Sigmoid colon (tissue), 7 donors: ENCODE measurements at places on chromosomes 2 and 18.

DNA sequence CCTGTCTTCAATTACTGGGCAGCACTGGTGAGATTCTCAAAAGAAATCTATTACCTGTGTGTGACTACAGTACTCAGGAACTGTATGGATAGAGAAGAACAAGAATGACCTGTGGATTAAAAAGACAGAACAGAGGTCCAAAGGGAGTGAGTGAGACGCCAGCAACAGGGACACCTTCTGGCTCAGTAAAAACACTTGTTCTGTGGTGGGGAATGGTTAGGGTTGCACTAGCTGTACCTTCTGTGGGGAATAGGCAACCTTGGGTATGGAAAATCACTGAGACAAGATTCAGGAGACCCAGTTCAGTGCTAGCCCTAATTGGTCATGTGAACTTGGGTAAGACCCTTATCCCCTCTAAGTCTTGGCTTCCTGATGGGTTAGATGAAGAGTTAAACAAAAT, 986.0 kb downstream of the TSN start:
- no peak for DNase-seq

DNA sequence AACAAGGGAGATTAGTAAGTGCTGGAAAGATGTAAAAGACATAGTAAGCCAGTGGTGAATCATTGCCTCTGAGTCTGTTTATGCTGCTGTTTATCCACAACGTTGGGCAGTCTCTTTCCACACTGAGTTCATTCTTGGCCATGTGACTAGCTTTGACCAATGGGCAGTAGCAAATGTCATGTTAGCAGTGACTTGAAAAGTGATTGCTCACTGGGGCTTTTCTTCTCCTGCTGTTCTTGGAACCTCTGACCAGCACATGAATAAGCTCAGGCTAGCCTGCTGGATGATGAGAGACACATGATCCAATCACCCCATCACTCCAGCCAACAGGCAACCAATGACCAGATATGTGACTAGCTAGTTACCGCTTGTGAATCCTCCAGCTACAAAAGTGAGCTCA, 360.4 kb downstream of the SLC4A3 start:
- DNase-seq, result no peak

GRCh38 chr18:22838639-22839277, 94.4 kb upstream of the RBBP8 start:
- DNase-seq, result no peak

DNA sequence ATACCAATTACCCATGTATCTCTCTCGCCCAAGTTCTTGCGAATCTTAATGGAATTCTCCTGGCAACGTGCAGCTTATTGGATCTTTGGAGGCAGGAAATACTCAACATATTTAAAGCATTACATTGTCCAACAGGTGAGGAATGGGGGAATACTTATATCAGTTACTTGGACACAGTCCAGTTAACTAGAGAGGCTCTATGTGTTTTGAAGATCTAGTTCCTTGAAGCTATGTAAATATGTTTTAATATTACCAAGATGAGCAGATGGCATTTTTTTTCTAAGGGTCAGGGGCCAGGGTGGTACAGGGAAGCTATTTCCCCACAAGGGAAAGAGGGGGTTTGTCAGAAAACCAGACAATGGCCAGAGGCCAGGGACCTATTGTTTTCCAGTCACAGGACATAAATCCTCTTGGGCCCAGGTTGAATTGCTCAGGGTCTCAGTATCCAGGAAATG, 26.8 kb upstream of the MC5R start:
- no peak for DNase-seq

- no peak for DNase-seq
Measured at GRCh38 chr18:47387864-47388263, 136.4 kb upstream of the SKOR2 start.

- no peak for DNase-seq
Measured at GRCh38 chr18:11167778-11168177, 18.4 kb upstream of the PIEZO2 start.

DNA sequence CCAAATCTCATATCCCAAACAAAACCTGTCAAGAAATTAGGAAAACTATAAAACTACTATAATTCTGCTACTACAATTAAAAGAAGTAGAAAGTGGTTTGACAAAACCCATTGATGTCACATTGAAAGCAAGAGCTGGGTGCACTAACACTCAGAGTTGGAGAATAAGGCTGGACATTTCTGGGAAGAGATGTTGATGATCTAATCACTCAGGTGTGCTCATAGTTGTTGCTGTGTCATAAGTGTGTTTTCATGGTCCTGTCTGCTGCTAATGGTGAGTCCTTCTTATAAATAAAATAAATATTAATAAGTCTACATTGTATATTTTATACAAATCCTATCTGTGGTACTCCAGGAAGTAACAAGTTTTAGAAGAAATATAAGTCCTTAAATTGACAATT, 168.2 kb upstream of the LRP1B start:
- no peak for DNase-seq

GRCh38 chr2:177352441-177353186, 40.0 kb upstream of the AGPS start:
- DNase-seq, result no peak

GRCh38 chr2:237673130-237674001, 46.0 kb downstream of the LRRFIP1 start:
- DNase-seq, result peak; percentile 79

- peak; percentile 21 for DNase-seq
Measured at GRCh38 chr2:241763551-241764274, 12.9 kb upstream of the GAL3ST2 start.

GRCh38 chr2:61193670-61194561, 31.9 kb downstream of the C2orf74 start:
- no peak for DNase-seq

DNA sequence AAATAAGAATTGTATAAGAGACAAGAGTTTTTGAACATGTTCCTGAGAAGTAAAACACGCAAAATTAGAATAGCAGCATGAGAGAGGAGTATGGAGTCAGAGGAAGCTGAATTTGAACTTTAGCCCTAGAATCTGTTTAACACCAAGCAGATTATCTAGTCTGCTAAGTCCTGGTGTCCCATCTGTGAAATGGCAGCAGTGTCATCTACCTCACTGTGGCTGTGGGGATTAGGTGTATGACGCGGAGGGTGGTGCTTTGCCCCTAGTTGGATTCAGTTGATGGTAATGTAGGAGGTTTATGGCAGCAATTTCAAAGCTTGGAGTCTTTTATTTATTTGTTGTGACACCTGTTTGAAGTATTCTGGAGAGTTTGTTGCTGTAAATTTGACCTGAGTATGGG, 79.2 kb downstream of the ZNF532 start:
- DNase-seq, result no peak

DNA sequence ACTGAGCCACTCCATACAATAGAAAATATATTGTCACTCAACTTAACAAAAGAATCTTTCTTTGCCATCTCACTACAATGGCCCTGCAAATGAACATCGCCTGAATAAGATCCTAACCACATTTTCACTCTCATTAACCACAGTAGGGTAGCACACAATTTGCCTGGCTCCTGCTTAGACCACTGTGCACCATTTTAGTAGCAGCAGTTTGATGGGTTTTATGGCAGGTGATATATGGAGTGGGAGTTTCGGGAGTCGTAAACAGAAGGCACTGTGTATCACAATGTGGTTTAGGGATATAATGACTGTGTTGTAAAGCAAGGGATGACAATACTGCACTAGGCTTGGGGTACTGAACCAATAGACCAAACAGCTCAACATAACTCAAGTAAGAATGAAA, 617.4 kb downstream of the BCL11A start:
- DNase-seq, result no peak
